ENCODE measurements at places on chromosomes 11 and 22.

DNA sequence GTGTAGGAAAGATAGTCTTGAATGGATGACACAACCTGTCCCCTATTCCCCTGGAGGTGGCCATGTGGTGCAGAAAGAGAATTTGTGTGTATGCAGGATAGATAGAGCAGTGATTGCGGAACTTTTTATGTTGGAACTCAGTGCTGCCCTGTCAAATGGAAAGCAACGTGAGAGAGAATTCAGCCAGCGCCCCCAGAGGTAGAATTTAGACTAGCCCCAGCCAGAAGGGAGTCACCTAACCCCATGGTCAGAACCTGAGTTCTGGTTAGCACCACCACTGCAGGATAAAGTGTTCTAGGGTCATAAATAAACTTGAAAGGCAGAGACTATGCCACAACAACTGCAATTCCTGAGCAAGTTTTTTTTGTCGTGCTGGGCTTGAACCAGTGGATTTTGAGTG lies 152.9 kb upstream of the GRIA4 start:
- DNase-seq: peak; percentile 1

- no peak for DNase-seq
Observed at GRCh38 chr11:26947904-26948639, 45.8 kb upstream of the FIBIN start.

GRCh38 chr11:93686226-93686625 lies 24.7 kb downstream of the CEP295 start:
- no peak for DNase-seq

GRCh38 chr22:48146426-48146825 lies 1384.0 kb downstream of the TBC1D22A start:
- no peak for DNase-seq

GRCh38 chr11:46914363-46914762 lies 4.0 kb downstream of the LRP4 start:
- DNase-seq: no peak

GRCh38 chr11:77167791-77168190 lies 39.7 kb downstream of the MYO7A start:
- no peak for DNase-seq

DNA sequence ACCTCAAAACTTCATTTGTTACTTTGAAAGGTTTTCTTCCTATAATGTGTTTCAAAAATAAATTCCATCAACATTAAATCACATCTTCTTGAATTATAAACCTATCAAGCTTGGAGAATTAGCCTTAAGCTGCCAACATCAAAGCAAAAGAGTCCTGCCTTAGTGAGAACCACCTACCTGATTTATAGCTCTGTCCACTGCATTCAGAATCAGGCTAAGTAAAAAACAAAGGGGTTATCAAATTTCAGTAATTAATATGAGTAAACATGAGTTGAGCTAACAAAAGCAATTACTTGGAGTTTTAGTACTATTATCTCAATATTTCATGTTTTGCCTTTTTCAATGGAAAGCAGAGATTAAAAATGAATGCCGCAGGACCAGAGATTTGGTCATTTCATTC lies 73.9 kb downstream of the CADM1 start:
- DNase-seq: no peak

DNA sequence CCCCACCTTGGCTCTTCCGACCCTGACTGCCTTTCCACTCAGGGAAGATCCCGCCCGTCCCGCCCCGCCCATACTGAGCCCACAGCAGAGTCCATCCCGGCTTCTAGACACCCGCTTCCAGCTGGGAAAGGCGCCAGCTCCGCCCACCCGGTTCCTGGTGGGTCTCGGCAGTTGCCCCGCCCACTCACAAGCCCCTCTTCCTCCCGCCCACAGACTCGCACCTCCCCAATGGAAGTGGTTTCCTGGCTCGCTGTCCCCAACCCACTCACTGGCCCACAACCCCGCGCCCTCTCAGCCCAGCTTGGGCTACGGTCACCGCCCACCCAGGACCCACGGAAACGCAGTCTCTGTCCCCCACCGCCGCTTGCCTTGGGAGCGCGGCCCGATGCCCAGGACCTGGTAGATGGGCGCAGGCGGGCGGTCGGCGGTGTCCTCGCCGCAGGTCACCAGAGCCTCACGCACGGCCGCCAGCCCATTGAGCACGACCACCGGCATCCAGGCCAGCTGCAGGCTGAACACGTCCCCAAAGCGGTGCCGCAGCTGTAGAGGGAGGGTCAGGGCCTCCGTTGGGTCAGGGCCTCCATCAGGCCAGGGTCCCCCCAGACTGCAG lies 22.2 kb upstream of the CYP2D6 start:
- DNase-seq: no peak
